ENCODE measurements at places on chromosomes 1 and 21.

- DNase-seq, result no peak
These were observed 45.4 kb upstream of the PLD5 start for GRCh38 chr1:242569867-242570266.

DNA sequence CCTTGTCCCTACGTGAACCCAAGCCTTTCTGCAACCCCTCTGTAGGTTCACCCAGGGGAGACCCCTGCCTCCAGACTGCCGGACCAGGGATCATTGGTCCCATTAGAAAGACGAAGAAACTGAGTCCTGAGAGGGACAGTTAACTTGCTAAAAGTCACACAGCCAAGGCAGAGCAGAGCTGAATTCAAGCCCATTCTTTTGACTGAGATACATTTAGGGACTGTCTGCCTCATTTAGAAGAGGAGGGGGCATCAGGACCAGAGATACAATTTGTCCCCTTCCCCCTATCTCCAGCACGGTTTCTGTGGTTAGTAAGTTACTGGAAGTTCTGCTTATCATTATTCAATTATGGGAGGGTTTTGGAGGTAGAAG, 19.1 kb downstream of the KCNQ4 start:
- no peak for DNase-seq

DNA sequence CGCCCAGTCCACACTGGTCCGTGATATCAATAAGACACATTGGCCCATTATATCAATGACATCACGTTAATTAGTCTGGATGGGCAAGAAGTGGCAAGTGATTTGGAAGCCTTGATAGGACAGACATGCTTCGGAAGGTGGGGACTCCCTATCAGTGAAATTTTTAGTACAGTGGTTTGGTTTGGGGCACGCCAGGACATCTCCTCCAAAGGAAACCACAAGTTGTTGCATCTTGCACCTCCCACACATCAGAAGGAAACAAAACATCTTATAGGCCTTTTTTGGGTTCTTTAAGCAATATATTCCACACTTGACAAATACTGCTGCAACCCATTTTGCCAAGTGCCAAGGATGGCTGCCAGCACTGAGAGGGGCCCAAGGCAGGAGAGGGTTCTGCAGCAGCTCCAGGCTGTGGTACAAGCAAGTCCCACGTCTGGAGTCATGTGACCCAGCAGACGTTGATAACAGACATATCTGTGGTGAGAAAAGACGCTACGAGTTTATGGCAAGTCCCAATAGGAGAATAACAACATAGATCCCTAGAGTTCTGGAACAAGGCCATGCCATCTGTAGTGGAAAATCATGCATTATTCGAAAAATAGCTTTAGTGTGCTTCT, 95.3 kb upstream of the DISP3 start:
- no peak for DNase-seq

- DNase-seq, result no peak
These were observed 6.6 kb downstream of the SELE start for GRCh38 chr1:169727307-169727706.

DNA sequence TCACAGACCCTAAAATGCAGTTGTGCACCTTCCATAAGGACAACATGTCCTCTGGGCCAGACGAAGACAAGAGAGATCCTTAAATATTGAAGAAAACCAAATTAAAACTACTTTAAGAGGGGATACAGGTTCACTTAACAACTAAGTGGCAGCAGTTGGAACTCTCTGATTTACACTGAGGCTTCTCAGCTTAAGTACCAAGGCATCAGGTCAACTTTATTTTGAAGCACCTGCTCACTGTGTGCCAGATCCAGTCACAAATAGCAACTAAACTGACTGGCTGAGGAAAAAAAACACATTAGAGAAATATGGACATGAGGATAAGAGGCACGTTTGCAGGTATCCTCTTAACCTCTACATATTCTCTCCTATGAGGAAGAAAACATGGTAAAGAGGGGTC, 33.2 kb downstream of the SLC35D1 start:
- DNase-seq, result no peak

DNA sequence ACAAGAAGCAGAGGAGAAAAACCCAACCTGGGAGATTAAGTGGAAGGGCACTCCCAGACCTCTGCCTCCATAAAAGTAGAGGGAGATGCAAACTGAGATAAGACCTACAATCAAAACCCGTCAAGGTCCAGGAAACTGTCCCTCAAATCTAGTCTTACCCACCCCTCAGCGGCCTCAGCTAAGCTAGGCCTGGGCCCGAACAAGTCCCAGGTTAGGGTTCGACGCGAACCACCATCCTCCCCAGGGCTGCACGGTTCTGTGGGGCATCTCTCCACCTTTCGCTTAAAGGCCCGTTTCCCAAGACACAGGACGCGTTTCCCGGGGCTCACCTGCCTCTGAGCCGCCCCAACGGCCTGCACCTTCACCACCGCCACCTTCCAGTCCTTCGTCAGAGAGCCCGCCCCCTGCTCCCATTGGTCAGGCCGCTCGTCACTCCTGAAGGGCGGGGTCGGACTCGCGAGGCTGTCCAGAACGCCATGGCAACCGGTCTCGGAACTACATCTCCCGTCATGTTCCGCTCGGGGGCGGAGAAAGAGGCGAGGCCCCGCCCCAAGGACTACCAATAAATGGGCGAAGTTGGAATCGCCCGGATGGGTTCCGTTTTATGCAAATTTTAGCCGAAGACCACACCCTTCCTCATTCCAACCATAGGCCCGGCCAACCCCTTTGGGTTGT, at the start of gene CRYZL1:
CRYZL1 (minus strand) TSS at position 390 of the 675 bp plus-strand sequence. CDS start 10,190 bp downstream, outside the sequence.
- peak; percentile 100 for DNase-seq

GRCh38 chr21:45074818-45075595, 627 bp downstream of the ADARB1 start:
- DNase-seq, result peak; percentile 18

Data from stimulated activated naive CD4-positive, alpha-beta T cell treated with Interleukin-2 at 50 U/mL for 16 hours (primary cell).